ENCODE measurements at places on chromosomes 11 and 22. TPM values are rescaled to one million over a fixed set of nuclear protein-coding genes. Genes with fewer than 3 reads are reported as not detected.

- peaks cover 4% of the 10 kb centered on the region for H3K4me1 ChIP-seq
- no peak overlapping the region for H3K27ac ChIP-seq
- DNase-seq, result peak; percentile 37
These were observed 2.1 kb downstream of the SSTR3 start for GRCh38 chr22:37210041-37210803.

DNA sequence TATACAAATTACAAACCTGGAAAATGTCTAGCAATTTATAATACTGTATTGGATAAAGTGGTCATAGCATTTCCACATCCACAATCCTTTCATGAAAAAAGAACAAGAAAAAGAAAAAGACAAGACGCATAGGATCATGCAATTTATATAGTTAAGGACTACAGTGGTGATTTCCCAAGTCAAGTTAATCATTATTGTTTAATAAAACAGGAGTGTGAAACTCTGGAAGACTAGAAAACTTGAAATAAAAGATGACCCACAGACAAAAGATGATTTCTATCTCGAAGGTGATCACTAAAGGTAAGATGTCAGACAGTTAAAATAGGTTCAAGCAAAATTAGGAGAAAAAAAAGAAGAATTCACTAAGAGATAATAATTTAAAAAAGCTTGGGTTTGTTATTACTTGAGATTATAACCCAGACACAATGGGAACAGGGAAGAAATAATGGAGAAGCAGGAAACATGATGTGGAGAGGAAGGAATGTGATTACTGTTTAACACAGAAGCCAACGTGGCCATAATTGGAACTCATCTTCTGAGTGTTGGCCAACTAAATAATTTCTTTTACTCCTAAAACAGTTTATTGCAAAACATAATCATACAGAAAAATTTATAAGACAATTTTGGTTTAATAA is 441.2 kb upstream of the ANO3 start:
- DNase-seq, result no peak
- H3K27me3 ChIP-seq, result no peaks in the 10 kb centered on the region
- no peak overlapping the region for H3K27ac ChIP-seq
- no peaks in the 10 kb centered on the region for H3K4me1 ChIP-seq
- no peaks in the 10 kb centered on the region for H3K36me3 ChIP-seq
- no peak overlapping the region for H3K4me3 ChIP-seq

DNA sequence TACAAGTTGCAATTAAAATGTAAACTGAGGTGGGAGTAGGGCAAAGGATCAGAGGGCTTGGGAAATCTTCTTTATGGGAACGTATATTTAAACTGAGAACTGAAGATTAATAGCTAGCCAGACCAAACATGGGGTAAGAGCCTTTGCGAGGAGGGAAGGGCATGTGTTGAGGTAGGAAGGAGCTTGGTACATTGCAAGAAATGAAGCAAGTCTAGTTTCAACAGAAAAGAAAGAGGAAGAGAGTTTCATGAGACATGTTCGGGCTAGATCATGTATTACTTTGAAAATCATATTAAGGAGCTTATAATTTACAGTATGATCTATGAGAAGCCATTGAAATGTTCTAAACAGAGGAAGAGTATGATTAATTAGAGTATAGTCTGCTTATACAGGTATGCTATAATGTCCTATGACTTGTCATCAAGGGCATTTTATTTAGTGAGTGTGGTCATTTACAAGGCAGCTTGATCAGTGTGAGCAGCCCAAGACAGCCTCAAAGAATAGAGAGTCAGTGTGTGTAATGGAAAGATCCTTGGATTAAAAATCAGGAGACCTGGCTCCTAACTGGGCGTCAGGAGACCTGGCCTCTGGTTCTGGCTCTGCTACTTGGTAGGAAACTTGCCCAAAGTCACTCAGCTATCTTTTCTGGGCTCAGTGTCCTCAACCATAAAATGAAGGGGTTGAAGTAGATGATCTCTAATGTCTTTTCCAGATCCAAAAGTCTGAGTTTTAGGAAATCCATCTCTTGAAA is 10.9 kb downstream of the GAS2 start:
- no peak for DNase-seq
- H3K36me3 ChIP-seq, result no peaks in the 10 kb centered on the region
- H3K27ac ChIP-seq, result no peak overlapping the region
- no peak overlapping the region for H3K4me3 ChIP-seq

The DDI1 gene
- not detected for total RNA-seq

The FOLH1 gene
- total RNA-seq, result 2.6 TPM
